ENCODE measurements at places on chromosomes 6 and 20. TPM values are rescaled to one million over a fixed set of nuclear protein-coding genes. Genes with fewer than 3 reads are reported as not detected.

- DNase-seq = no peak
Observed at GRCh38 chr20:13147071-13147963, 73.8 kb upstream of the ISM1 start.

Gene CASS4
- 2.8 TPM for total RNA-seq

- DNase-seq = no peak
Observed at GRCh38 chr6:15957655-15958169, 171.2 kb upstream of the MYLIP start.

Gene CDC40
- total RNA-seq = 30.0 TPM

- no peak for DNase-seq
Observed at GRCh38 chr6:81105998-81106397, 646.5 kb downstream of the TENT5A start.

Gene MCHR2
- total RNA-seq = not detected

DNA sequence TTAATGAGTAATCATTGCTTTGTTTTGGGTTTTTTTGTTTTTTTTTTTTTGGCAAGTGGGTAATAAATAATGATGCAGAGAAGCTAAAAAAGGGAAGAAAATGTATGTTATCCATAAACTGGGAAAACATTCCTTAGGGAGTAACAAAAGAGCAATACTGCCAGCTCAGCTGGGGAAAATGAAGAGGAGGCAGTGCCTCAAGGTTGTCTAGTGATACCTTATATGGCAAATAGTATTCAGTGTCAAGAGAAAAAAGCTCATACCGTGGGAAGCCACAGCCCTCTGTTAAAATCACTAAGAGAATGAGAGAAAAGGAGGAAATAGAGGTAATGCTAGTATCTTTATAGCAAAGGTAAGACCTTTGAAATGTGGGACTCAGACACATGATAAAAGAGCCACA, 47.1 kb upstream of the SMLR1 start:
- DNase-seq = no peak

Gene TOX2
- total RNA-seq = 0.51 TPM

Gene C6orf132
- 8.5 TPM for total RNA-seq

DNA sequence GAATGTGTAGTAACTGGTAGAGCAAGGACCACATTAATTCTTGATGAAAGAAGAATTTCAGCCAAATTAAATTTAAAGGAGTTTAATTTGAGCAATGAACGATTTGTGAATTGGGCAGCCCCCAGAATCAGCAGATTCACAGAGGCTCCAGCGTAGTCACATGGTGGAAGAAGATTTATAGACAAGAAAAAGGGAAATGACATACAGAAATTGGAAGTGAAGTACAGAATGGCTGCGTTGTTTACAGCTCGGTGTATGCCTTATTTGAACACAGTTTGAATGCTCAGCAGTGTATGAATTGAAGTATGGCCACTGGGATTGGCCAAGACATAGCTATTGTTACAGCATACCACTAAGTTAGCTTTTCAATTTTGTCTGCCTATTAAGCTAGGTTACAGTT, 173.6 kb upstream of the ARG1 start:
- no peak for DNase-seq

Gene PCNA
- total RNA-seq = 68.1 TPM

Gene LHFPL5
- not detected for total RNA-seq

- peak; percentile 99 for DNase-seq
Observed at GRCh38 chr6:26026833-26027490, 60.3 kb upstream of the HFE start.

DNA sequence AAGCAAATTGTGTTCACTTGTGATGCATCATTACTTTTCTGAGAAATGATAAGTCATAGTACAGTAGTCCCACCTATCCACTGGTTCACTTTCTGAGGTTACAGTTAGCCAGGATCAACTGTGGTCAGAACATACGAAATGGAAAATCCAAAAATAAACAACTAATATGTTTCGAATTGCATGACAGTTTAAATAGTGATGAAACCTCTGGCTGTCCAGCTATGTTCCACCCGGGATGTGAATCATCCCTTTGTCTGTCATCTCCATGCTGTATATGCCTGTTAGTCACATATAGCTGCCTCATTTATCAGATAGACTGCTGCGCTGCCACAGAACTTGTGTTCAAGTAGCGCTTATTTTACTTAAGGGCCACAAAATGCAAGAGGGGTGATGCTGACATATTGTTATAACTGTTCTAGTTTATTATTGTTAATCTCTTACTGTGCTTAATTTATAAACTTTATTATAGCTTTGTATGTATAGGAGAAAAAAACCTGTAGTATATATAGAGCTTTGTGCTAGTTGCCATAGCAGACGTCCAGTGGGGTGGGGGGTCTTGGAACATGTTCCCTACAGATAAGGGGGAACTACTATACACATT, 29.2 kb downstream of the AFDN start:
- DNase-seq = no peak

DNA sequence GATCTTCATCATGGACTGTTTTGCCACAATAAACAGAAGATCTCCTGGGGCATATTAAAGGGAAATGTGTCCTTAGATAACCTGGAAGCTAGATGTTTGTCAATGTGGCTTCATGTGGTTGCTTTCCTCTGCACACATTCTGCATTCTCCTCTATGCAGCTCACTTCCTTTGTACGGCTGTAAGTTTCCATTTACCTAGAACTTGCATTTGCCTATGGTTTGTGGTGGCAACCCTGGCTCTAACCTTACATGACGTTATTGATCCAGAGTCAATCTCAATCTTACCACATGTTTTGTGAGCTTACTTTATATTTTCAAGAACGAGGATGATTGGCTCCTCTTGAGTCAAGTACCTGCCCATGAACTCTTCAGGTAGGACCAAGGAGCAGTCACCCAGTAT, 863.1 kb downstream of the MAFB start:
- DNase-seq = no peak

Measured in tongue (tissue), 3 donors.